ELF-1 (cell line): ENCODE measurements at places on chromosomes 3 and 15.
A peak's percentile ranks its signal among the peaks of the same experiment; 100 is the strongest.

DNA sequence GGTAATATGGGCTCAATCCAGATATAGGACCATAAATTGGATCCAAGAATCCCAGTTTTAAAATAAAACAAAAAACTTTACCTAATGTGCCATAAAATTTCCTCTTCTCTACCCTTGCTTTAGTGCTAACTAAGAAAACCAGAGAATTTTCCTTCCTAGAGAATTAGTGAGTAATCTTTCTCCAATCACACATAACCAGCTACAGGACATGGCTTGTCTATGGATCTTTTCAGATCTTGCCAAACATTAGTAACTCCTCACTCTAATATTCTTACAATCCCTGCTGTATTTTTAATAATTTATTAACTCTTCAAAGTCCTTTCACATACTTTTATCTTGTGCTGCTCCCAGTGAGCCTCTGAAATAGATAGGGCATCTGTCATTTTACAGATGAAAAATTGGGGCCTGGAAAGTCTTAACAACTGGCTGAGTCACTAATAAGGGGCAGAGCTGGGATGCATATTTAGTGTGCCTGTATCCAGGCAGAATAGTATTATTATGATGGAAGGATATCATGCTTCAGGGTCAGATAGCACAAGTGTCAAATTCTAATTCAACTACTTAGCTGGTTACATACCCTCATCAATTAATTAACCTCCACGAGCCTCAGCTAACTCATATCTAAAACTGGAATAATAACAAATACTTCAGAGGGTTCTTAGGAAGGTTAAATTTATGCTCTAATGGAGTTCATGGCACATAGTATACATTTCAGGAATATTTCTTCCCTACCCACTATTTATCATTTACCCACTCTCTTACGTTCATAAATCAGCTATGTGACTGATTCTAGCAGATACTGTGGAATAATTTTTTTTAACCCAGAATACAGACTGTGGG is 5.6 kb downstream of the ZBED2 start:
- DNase-seq: no peak

GRCh38 chr3:58190291-58190690 is 20.5 kb downstream of the DNASE1L3 start:
- no peak for DNase-seq

GRCh38 chr15:70422342-70422741 is 324.6 kb upstream of the TLE3 start:
- no peak for DNase-seq

DNA sequence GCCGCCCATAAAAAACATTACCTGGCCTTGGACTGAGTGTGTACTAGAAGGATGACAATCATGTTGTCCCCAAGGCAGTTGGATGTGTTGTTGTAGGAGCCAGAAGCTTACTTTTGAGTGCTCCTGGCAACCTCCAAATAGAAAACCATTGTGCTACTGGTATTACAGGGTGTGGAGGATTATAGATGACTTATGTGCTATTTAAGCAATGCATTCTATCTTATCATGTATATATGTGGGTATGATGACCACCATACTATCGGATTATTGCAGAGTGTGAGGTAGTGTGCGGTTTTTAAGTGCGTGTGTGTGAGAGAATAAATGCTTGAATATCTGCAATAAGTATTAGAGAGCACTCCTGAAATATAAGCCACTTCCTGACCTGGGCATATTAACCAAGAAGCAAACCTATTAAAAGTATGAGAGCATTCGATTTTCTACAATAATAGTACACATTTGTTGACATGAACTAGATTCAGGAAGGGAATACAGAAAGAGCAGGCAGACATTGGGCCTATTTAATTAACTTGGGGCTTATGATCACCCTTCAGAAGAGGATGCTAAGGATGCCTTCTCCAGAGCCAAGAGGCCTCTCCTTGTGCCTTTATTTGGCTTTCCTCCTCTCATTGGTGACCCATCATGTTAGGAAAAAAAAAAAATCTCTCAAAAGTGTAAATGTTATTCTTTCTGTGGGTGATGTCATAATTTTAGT is 11.7 kb upstream of the MBNL1 start:
- DNase-seq: no peak

- DNase-seq: no peak
These were observed 59.9 kb upstream of the CHRM5 start for GRCh38 chr15:33908406-33908805.

GRCh38 chr3:156631323-156631722 is 43.1 kb upstream of the TIPARP start:
- DNase-seq: no peak

GRCh38 chr3:44915702-44916438 is 41.5 kb downstream of the TGM4 start:
- peak; percentile 47 for DNase-seq

GRCh38 chr3:149466192-149466591 is 8.3 kb upstream of the TM4SF4 start:
- peak; percentile 27 for DNase-seq

DNA sequence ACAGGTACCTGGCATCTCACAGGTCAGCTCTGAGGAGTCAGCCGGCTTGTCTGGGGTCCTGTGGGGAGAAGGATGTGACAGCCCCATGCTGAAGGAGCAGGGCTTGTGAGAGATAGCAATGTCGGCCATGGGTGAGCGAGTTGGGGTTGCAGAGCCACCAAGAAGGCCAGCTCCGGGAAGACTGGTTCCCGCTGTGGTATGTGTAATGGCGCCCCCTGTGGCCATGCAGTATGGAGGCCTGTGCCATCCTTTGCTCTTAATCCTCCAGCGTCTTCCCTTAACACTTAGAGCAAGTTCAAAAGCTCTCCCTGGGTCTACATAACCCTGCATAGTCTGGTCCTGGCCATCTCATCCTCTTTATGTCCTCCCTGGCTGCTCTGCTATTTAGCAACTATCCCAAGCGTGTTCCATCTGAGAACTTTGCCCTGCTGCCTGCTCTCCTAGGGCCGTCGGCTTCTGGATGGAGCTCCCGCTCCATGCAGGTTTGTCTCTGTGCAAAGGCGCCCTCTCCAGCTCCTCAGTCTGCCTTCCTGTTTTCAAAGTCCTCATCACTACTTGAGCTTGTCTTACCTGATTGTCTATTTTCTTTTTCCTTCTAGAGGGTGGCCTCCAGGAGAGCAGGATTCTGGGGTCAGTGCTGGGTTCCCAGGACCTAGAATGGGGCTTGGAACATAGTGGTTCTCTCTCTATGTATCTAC is 40.8 kb upstream of the IQCF6 start:
- peak; percentile 72 for DNase-seq

DNA sequence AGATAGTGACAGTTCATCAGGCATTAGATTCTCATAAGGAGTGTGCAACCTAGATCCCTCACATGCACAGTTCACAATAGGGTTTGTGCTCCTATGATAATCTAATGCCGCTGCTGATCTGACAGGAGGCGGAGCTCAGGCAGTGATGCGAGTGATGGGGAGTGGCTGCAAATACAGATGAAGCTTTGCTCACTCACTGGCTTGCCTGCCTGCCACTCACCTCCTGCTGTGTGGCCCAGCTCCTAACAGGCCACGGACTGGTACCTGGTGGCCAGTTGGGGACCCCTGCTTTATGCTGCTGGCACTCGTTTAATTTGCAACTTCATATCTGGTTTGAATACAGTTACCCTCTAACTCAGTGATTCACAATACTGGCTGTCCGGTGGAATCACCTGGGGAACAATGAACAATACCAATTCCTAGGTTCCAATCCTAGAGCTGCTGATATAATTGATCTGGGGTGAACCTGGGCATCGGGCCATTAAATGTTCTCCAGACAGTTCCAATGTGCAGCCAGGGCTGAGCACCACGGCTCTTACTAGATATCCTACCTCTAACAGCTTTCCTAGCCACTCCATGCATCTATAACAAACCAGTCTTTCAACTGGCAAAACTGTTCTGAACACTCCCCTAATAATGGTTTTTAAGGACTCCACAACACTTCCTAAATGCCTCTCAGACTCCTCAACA is 131.4 kb downstream of the ATP1B3 start:
- DNase-seq: no peak

DNA sequence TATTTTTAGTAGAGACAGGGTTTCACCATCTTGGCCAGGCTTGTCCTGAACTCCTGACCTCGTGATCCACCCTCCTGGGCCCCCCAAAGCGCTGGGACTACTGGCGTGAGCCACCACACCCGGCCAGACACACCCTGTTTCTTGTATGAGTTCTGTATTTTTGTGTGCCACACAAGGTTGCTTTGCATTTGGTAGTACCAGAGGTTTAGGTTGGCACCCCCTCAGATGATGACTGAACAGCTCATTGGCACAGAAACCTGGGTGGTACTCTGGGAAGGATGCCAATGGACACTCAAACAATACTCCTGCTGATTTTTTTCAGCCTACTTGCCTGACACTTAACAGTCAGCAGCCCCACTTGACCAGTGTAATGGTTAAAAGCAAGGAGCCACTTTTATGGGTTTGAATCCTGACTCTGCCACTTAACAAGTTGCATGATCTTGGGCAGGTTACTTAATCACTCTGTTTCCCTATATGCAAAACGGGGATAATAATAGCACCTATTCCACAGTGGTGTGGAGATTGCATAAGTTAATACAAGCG is 39.2 kb upstream of the BCL2A1 start:
- DNase-seq: no peak

DNA sequence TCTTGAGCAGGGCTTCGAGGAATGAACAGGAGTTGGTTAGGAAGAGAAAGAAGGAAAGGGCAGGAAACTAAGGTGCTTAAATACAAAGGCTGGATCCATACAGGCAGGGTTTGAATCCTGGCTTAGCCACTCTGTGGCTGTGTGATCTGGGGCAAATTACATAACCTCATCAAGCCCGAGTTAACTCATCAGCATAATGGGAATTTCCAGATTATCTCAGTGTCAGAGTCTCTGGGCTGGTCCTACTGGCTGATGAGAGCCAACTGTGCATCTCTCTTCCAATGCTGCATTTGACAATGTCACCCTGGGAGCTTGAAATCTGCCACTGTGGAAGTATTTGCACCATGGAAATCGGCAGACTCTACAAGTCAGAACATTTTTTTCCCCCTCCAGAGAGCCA is 83.8 kb upstream of the SLC6A6 start:
- no peak for DNase-seq

- no peak for DNase-seq
These were observed 8.9 kb downstream of the ABI3BP start for GRCh38 chr3:100984308-100984707.

- DNase-seq: no peak
These were observed 222.8 kb downstream of the DPH6 start for GRCh38 chr15:35323141-35323540.

DNA sequence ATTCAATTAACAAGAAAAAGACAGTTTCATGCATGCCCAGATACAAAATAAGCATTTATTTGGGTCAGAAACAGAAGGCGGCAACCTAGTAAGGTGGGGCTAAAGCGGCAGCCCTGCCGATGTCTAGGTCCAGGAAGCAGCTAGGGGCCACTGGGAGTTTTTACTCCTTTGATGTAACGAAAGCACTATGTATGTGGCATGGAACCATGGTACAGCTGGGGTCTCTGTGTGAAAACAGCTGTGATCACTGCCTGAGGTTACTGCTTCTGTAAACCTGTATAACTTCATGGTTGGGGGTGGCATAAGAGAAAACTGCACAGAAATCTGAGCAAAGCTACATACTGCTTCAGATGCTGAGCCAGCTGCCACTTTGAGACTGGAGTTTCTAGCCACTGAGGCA is 119.5 kb downstream of the ZNF280D start:
- no peak for DNase-seq

- DNase-seq: no peak
These were observed 117.1 kb downstream of the RAB11A start for GRCh38 chr15:65986416-65986815.

GRCh38 chr15:90934949-90935751 is at the start of gene UNC45A:
UNC45A (plus strand) TSS chr15:90935285; CDS start chr15:90935325, 40 bp downstream.
- peak; percentile 96 for DNase-seq

DNA sequence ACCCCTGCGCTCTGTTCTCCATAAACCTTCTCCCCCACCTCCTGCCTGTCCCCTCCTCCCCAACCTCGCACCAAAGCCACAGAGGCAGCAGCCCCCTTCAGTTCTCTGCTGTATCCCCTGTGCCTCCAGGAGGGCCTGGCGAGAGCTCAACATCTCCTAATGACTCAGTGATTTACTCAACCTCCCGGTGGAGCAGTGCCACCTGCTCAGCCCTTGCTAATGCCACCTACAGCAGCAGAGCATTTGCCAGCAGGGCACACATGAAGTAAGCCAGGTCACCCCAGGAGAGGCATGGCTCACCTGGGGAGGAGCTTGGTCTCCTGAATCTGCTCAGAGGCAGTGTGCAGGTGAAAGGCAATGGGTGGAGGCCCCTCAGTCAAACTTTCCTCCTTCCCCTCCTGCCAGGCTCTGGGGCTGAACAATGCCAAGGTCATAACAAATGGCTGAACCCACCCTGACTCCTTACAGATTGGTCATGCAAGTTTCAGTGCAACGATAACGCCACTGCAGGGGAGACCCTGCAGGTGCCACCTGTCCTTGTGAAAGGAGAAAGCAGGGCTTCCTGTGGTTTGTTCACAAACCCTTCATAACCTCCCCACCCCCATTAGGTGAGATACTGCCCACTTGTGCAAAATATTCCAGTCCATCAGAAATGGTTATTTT is 19.8 kb downstream of the TRPM1 start:
- no peak for DNase-seq

DNA sequence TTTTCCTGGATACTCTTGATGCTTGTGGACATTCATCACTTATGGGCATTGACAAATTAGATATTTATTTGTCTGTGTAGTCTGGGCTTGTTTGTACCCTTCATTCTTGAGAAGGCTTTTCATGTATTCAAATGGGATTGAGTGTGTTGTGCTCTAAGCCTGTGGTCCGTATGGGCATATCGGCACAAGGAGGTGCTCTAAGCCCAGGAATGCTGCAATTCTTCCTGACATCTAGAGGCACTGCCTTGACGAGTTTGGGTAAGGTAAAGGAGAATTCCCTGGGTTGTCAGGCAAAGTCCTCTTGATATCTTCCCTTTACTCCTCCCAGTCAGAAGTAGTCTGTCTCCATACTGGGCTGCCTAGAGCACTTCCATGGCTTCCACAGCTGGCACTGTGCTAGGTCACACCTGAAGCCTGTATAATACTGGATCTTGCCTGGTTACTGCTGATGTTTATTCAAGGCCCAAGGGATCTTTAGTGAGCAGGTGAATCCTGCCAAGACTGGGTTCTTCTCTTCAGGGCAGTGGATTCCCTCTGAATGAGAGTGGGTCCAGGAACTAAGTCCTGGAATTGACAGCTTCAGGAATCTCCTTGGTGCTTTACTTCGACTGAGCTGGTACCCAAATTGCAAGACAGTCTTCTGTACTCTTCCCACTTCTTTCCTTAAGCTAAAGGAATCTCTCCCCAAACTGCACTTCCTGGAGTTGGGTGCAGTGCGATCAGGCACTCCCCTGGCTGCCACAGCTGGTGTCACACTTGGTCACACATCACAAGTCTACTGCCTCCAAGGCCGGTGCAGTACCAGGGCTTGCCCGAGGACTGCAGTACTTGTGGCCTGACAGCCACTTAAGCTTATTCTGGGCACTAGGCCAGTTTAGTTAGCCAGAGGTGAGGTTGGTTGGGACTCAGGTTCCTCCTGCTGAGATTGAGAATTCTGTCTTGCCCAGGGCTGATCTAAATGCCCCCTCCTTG is 46.0 kb downstream of the GALK2 start:
- peak; percentile 24 for DNase-seq

DNA sequence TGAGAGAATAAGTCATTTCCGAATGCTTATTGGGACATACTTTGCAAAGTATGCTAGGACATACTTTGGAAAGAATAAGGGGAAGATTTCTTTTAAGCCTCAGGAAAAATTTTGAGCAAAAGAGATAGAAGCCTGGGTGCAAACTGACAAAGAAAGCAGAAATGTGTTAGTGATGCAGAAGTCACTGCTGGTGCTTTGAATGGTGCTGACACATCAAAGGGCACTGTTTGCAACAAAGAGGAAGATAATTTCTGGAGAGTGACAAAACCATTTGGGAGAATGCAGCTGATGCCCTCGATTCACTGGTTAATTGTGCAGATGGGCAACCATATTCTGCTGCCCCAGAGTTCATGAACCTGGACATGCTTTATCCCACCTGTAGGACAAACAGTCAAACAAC is 11.0 kb upstream of the RAP2B start:
- no peak for DNase-seq
